ENCODE measurements at places on chromosomes 7 and 10.

DNA sequence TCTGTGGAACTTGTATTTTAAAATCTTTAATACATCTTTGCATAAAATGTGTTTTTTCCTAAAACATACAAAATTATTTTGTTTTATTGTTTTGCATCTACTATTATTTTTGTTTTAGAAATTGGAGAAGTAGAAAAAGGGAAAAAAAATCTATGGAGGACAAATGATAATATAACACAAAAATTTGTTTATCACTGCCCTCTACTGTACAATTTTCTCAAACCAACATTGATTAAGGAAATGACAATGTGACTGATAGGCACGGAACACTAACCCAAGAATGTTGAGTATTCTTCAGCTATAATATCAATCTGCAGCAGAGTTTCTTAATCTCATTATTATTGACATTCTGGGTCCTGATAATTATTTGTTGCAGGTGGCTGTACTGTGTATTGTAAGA is 9.5 kb upstream of the ING3 start:
- no peak for DNase-seq

GRCh38 chr7:3119963-3120362 is 76.3 kb upstream of the CARD11 start:
- no peak for DNase-seq

DNA sequence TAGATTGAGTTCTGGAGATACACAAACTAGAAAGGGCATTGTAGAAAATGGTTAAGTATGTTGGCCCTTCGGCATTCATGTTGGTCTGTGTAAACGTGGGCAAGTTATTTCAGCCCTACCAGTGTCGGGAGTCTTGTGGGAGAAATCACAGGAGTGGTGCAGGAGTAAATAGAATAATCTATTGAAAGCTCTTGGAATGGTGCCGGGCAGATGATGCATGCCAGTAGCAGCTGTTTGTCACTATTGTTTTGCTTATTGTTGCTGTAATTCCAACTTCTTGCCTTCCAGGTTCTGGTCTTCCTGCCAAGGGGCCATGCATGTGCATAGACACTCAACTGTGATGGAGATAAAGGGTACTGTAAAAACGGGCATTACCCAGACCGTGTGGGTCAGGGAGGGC is 259.4 kb downstream of the CAMK1D start:
- no peak for DNase-seq

DNA sequence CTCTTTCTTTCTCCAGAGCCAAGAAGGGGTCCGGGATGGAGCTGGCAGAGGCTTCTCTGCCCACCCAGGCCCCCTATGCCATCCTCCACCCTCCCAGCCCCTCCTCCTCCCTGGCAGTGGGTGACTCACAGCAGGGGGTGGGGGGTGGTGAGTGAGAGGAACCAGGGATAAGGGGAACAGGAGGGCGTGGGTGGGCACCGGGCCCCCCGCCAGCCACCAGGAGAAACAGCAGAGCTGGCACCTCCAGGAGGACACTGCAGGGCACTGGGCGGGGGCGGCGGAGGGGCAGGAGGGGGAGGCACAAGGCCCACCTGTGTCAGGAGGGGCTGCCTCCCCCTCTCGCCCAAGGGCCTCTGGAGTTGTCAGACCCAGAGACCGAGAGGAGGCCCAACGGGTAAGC is 56.0 kb downstream of the CAMK2B start:
- no peak for DNase-seq

DNA sequence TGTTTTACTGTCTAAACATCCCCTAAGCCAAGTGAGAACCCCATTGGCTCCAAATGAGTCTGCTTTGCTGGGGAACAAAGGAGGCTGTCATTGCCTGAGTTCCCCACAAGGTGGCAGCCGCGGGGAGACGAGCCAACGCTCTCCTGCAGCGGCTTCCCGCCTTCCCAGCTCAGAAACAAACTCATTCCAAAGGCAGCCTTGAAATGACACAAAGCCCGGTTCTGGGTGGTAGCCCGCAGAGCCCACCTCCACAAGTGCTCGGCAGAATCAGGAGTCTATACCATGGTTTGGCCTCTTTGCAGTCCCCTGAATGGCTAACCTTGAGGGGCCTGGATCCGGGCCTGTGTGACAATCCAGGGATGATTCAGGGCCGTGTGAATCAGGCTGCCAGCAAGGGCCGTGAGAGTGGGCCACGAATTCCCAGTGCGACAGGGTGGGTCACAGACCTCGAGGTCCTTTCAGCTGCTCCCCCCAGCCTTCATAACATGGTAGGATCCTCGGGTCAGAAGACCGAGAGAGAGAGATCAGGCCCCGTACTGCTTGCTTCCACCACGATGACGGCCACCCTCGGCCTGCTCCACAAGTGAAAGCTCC is 79.7 kb downstream of the DLG5 start:
- DNase-seq: peak; percentile 68
